ENCODE measurements at places on chromosomes 7 and 10.

DNA sequence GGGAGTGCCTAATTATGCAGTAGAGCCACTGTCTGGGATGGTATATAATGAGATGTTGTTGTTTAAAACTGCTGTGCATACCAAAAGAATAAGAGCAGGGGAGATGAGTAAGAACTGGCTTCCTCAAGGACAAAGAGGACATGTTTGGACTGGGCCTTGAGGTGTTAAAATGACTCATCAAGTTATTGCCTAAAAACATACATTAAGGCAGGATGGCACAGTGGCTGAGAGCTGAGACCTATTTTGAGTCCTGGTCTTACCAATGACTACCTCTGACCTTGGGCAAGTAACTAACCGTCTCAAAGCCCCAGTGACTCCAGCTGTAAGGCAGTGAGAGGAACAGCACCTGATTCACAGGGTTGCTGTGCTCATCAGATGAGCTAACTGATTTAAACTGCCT, 71.1 kb downstream of the CFAP58 start:
- no peak for DNase-seq

GRCh38 chr7:83469491-83469890, 179.4 kb downstream of the SEMA3E start:
- no peak for DNase-seq

DNA sequence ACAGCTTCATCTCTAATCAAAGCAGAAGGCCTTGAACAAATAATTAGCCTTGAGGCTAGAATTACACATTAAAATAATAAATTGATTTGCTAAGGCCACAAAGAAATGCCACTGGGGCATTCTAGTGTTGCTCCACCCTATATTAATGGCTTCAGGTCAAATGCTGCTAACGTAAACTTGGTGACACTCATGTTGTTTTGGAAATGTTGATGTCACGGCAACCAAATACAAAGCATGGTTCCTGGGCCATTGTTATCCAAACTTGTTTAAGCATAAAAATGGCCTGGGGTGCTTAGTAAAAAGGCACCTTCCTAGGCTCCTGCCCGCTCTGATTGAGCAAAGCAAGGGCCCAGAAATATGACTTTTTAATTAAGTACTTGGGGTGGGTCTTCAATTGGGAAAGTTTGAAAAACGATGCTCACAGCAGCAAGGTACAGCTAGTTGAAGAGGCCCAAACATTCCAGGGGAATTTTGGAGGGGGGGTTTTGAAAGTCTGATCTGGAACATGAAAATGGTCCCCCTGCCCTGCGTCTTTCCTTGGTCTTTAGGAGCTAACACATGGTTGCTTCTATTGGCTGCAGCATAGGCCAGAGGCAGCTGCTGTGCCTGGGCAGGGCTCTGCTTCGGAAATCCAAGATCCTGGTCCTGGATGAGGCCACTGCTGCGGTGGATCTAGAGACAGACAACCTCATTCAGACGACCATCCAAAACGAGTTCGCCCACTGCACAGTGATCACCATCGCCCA, 67.8 kb downstream of the ABCC2 start:
- DNase-seq, result no peak

GRCh38 chr10:116850058-116850611, 836 bp downstream of the ENO4 start:
- no peak for DNase-seq

DNA sequence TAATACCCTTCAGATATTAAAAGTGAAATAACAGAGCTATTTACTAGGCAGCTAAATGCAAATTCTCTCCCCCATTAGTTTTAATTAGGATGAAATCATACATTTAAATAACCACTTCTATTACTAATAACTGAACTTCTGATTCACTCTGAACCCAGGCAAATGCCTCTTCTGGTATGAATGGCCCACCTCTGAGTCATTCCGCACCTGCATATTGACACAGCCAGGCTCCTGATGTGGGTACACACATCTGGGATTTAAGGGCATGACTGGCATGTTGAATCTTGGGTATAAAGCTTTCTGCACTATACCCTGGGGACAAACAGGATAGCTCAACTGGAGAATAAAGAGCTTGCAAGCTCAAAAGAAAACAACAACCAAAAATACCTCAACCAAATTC, 140.9 kb downstream of the AUTS2 start:
- DNase-seq, result no peak

- DNase-seq, result no peak
Measured at GRCh38 chr10:48251152-48251524, 23.4 kb downstream of the FRMPD2 start.

GRCh38 chr7:30321089-30321881, 36.9 kb downstream of the ZNRF2 start:
- peak; percentile 43 for DNase-seq

GRCh38 chr10:70890917-70891431, 2.6 kb upstream of the PCBD1 start:
- DNase-seq, result peak; percentile 21

DNA sequence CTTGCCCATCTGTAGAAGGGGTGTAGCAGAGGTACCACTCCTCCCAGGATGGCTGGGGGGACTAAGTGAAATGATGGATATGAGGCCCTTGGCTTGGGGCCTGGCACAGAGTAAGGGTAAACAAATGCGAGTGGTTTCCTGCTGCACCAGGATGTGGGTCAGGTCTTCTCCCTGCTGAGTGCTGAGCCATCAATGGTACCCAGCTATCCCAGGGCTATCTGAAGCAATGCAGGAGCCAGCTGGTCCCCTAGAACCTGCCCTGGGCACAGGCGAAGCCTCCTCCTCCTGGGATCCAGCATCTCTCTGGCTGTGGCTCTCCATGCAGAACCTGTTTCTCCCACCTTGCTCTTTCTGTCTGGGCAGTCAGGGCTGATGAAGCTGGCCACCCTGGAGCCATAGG, 20.9 kb upstream of the GOLGA7B start:
- no peak for DNase-seq

- DNase-seq, result no peak
Measured at GRCh38 chr7:33916357-33917081, 11.2 kb downstream of the BMPER start.

DNA sequence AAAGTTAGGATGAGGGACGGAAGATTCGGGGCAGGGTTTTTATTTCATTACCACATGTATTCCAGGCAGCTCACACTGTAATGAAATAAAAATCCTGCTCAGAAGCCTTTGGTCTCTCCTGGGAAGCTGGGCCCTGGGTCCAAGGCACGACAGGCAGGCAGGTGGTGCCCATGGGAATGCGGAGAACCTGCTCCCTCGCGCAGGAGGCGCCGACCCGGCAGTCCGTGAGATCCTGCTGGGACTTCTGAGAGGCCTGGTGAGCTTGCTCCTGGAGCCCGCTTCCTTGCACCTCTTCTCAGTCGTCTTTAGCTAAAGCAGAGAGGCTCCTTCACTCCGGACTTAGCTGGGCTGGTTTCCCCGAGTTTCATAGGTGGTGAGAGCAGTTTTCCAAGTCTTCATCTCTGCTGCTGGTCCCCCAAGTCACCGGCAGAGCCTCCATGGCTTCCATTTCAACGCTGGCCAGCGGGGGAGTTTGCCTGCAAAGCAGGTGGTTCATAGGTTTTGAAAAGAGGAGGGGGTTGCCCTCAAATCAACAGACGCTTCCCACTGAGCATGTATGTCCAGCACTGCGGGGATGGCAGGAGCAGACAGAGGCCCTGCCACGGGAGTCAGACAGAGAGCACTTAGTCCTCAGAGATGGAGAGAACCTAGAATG, 24.5 kb downstream of the IL15RA start:
- DNase-seq, result no peak

DNA sequence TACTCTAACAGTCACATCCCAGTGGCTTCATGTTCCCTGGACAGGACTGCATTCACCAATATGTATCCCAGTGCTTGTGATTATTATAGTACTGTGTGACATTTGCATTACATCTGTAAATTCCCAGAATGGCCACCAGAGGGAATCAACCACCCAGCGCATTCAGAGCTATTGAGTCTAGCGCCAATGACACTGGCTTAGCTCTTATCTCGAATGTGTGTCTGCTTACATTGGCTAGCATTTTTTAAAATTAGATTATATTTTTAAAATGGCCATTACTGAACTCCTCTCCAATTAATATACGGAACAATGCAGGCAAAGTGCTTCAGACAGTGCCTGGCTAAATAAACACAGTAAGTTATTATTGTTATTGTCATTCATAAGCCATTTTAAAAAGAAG, 36.3 kb downstream of the TRIL start:
- DNase-seq, result peak; percentile 83

- DNase-seq, result peak; percentile 10
Measured at GRCh38 chr10:12221323-12222298, 25.6 kb downstream of the CDC123 start.

DNA sequence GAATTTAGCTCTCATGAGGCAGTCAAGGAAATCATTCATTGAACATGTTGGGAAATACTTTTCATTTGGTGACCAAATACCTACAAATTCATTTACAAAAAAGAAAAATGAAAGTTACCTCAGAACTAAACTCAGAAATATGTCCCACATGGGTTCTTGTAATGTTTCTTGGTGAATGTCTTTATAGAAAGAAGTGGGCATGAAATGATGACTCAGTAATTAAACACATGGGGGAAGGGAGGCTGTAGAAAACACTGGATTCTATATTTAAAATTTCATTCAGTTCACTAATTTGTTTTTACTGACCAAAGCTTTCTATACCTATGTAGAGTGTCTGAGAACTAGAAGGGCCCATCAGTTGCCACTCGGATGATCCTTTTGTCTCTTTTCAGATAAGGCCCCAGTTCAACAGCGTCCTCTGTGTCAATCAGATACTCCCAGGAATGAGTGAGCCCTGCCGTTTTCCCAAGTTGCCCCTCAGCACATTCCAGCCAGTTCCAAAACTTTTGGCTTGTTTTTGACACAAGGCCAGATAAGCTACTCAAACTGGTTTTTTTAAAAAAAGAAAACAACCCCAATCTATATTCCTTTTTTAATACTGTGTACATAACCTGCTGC, 49.3 kb upstream of the AGBL3 start:
- no peak for DNase-seq

DNA sequence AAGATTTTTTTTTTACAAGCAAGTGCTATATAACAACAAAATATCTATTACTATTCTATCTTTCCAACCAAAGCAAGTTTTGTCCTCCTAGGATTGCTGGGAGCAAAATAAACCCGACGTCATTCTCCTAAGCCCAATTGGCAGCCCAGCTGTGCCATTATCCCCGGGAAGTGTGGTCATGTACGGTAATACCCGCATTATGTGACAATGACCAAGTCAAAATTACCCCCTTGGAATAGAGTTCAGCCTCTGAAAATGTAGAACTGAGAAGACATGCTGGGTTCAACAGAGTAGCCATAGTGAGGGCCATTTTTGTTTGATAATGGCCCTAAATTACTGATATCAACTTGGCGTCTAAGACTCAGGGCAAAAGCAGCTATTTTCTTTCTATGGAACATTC, 215.5 kb downstream of the LRRTM3 start:
- no peak for DNase-seq

DNA sequence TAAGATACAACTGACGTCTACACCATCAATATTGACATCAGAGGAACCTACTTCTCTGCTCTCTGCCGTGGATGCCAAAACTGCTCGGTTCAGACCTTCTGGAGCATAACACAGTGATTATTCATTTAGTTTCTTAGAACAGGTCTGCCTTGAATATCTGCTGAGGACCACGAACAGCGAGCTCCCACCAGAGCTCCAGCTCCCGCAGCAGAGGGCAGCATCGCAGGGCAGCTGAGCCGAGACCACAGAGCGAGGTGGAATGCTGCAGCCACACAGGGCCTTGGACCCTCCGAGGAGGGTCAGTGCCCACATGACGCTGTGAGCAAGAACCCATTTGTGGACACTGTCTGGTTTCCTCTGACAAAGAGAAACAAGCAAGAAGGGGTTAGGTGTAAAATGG, 6.8 kb downstream of the VIPR2 start:
- no peak for DNase-seq

DNA sequence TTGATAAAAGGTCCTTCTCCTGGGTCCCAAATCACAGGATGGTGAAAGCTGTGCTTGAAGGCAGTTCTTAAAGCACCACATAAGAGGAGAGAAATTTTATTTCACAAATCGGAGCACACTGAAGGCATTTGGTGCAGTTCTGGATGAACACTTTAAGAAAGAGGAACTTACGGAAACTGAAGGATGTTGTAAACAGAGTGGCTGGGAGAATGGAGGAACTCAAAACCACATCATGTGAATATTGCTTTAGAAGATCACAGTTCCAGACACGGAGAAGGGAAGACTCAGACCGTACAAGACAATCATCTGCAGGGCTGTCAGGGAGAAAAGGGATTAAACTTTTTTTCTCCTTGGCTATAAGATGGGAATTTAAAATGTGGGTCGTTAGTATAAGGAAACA, 9.0 kb upstream of the GPR141 start:
- peak; percentile 77 for DNase-seq

GRCh38 chr10:34334908-34335307, 480.2 kb downstream of the PARD3 start:
- DNase-seq, result no peak

- DNase-seq, result peak; percentile 13
Measured at GRCh38 chr10:12922117-12922900, 79.2 kb downstream of the CCDC3 start.

Data from OCI-M1 (cell line).